ENCODE measurements at places on chromosomes 6 and 20.

DNA sequence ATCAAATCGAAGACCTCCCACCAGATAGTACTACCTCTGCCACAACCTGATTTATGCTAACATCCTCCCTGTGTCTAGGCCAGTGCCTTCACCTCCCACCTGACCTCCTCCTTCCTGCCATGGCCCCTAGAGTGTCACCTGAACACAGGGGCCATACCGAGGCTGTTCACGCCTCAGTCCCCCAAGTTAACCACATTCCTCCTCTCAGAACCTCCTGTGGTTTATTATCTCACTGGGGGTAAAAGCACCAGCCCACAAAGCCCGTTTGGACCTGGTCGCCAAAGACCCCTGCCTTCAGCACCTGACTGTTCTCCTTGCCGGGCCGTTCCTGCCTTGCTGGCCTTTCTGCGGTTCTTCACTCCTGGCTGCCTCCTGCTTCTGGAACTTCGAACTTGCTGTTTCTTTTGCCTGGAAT is 13.7 kb downstream of the MAS1 start:
- no peak for DNase-seq

- DNase-seq: no peak
Measured at GRCh38 chr6:136037242-136037875, 185.9 kb downstream of the PDE7B start.

DNA sequence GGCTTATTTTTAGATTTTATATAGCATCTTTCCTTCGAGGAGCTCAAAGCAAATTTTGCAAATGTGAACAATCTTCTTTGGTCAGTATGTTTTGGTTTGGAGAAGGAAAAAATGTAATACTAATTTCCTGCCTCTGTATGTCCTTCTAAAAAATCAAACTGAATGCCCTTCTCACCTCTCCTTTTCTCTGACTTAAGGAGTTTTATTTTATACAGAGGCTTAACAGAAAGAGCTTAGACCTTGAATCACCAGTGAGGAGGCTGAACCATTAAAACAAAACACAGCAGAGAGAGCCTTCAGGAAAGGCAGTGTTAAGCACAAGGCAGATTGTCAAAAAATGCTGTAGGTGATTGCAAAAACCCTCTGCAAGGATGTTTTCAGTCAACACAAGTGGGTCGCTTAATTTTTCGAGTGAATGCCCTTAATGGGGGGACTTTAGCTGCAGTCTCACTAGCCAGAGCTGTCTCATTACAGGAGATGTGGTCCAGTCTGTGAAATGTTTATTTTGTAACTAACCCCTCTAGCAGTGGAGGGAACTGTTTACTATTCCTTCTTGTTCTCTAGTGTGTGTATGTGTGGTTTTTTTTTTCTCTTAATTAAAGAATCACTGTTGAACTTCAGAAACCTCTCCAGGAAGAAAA is 481.3 kb upstream of the CITED2 start:
- DNase-seq: peak; percentile 34

DNA sequence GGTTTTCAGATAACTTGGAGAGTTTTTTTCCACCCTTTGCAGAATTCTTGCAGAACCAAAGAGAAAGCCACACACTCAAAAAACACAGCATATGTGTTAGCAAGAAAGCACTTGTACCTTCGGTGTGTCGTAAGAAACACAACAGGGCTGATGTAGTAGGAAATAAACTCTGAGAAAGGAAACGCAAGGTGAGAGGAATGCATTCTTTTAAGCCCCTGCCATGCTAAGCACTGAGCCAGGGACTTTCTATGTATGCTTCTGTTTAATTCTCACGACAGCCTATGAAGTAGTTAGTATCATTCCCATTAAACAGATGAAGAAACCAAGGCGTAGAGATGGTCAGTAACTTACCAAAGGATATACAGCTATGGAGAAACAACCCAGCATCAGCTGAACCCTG is 23.1 kb downstream of the NEDD9 start:
- DNase-seq: no peak

GRCh38 chr6:98929498-98930060 is 18.2 kb downstream of the FBXL4 start:
- no peak for DNase-seq

- no peak for DNase-seq
Measured at GRCh38 chr6:39296745-39297640, 17.2 kb downstream of the KCNK17 start.

DNA sequence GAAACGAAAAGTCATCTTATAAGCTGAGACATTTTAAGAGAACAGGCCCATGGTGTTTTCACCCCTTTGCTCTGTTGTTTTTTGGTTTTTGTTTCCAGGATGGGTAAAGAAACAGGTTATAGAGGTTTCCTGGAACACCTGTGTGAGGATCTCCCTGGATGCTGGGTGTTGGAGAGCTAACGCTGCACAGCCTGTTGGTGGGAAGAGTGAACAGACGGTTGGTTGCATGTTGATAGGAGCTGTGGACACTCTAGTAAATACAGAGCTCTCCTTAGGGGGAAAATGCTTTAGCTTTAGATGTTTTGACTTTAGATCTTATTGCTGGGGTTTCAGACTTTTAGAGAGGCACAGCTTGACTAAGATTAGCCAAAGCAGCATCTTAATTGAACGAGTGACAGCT is 235.2 kb downstream of the SOX4 start:
- no peak for DNase-seq

GRCh38 chr6:159462431-159462830 is 230.6 kb downstream of the SOD2 start:
- DNase-seq: no peak

DNA sequence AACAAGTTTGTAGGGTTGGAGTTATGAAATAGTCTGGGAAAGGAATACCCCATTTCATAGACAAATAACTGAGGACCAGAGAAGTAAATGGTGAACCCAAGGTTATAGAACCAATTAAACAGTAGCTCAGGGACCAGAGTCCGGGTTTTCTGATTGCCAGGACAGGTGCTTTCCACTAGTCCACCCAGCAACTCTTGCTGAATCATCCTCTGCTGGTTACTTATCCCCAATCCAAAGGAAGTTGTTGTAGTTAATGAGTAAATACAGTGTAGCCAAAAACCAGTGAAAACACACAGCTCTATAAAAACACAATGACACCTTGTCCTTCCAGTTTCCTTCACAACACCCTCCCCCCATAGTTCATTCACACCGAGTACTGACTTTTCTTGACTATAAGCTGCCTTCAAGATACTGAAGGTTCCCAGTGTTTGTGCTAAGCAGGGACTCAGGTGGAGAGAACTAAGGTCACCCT is 766 bp upstream of the TINAG start:
- DNase-seq: no peak

- DNase-seq: no peak
Measured at GRCh38 chr20:40807821-40808170, 118.8 kb upstream of the MAFB start.

Measured in NCI-H774 (cell line).